Lung microvascular endothelial cell (primary cell): ENCODE measurements at places on chromosomes 16 and 17. TPM values are rescaled to one million over a fixed set of nuclear protein-coding genes. Genes with fewer than 3 reads are reported as not detected.

The PIK3R6 gene
- total RNA-seq = not detected in 2 replicates

The C16orf54 gene
- not detected in 2 replicates for total RNA-seq

The HLF gene
- not detected in 2 replicates for total RNA-seq

DNA sequence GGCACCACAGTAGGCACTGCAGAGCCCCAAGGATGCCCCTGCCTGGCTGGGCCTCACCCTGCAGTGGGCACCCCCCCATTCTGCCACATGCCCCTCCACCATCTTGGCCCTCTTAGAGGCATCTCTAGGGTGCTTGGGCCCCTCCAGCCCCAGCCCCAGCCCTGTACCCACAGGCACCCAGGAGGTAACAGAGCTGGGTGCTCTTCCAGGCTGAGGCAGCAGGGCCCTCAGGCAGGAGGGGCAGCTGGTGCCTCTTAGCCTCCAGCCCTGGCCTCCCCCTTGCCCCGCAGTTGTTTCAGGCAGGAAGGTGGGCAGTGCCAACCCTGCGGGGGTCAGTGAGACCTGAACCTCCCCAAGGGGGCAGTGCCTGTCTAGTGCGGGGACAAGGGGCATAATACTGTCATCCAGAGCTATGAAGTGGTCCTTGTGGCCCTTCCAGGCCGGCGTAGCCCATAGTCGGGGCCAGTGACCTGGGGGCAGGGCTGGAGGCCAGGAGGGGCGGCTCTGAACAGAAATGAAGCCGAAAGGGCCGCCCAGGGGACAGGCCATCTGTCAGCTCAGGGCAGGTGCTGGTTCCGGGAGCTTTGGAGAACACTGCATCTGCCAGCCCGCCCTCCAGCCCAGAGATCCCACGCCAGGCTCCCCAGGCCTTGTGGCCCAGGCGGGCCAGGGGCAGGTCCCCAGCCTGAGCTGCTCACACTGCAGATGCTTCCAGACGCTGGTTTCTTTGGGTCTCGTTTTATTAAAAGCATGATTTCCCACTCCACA is 4.9 kb upstream of the AATK start:
- DNase-seq = no peak

DNA sequence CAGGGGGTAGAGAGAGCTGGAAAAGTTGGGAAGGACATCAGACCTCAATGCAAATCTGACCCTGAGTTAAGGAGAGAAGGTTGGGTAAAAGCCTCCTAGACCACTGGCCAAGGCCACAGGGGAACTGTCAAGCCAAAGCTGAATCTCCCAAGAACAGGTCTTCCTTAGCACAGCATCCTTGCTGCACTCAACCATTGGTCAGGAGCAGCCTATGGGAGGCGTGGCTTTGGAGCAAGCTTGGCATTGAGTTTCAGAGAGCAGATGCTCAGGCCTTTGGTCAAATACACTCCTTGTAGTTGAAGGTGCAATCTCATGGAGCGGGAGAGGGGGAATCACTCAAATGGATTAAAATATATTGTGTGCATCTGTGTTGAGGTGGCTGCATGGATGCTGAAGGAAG is 21.8 kb downstream of the SOX9 start:
- DNase-seq = no peak
